ENCODE measurements at places on chromosomes 1 and 21.

DNA sequence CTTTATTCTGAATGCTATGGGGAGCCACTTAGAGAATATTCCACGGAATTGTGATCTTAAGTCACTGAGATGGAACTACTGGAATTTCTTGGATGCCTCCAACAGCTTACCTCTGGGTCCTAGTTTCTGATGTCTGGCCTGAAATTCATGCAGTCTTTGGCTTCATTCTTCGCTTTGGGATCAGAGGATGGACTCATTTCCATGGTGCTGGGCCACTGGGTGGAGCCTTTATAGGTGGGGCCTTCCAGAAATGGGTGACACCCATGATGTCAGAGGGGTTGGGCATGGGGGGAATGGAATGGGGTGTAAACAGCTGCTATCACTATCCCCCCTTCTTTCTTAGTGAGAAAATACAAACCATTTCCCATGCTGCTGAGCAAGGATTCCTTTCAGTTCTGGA, 73.7 kb upstream of the FGGY start:
- DNase-seq, result peak; percentile 36

DNA sequence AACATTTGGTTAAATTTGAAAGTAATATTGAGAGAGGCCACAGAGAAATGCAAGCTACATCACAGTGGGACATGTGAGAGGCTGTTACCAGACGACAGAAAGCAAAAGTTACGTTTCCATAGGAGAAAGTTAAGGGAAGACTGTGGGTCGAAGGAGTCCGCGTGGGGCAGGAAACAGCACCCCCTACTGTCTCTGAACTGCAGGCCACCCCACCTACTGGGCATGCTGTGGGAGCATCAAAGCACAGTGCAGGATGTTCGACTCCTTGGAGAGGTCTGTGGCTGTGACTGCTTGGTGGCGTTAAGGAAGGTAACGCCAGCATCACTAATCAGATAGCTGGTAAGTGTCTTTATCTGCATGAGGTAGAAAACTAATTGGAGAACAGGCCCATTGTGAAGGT, 123.9 kb downstream of the PTBP2 start:
- DNase-seq, result no peak

GRCh38 chr1:81989524-81989923, 188.8 kb downstream of the ADGRL2 start:
- no peak for DNase-seq

- DNase-seq, result peak; percentile 63
Observed at GRCh38 chr1:27539901-27540861, 50.2 kb upstream of the WASF2 start.

DNA sequence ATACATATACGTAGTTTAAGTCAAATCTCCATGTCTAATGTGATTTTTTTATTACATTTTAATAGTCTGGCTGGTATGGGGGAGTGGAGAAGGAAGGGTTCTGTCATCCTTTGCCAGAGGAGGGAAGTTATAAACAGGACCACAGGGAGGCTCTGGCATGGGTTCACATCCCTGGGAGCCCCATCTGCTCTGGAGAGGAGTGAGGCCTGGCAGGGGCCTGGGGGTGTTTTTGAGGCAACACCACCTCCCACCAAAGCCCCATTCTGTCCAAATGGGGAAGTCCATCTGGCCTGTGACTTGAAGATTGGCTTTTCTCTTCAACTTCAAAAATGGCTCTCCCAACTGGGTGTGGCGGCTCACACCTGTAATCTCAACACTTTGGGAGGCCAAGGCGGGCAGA, 15.8 kb downstream of the DISP3 start:
- DNase-seq, result no peak

DNA sequence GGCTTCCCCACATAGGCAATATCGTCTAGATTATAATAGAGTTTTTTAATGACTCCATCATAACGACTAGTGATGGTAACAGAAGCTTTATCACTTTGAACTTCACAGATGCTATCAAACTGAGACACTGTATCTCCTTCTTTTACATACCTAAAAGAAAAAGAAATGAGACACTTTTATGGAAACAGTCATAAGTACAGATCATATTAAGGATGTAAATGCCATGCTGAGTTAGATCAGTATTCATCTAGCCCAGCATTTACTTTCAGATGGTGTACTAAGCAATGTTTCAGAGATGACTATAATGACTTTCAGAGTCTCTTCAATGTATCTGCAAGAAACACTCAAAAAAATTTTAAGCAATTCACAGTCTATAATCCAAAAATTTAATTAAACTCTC, 18.9 kb downstream of the DBT start:
- DNase-seq, result no peak

- DNase-seq, result no peak
Observed at GRCh38 chr1:65910432-65910831, 117.7 kb downstream of the PDE4B start.
